ENCODE measurements at places on chromosomes 3 and 15.

- DNase-seq, result no peak
Observed at GRCh38 chr3:116179091-116179490, 266.2 kb downstream of the LSAMP start.

DNA sequence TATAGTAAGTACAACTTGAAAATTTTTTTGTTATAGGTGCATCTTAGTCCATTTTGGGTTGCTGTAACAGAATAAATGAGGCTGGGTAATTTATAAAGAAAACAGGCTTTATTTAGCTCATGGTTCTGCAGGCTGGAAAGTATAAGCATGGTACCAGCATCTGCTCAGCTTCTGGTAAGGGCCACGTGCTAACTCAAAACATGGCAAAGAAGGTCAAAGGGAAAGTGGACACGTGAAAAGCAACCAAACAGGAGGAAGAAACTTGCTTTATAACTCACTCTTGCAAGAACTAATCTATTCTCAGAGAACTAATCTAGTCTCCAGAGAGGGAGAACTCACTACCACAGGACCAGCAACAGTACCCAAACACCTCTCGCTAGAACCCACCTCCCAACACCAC is 9.1 kb downstream of the HDGFL3 start:
- no peak for DNase-seq

- DNase-seq, result no peak
Observed at GRCh38 chr3:49867400-49867799, 2.3 kb downstream of the CAMKV start.

GRCh38 chr15:77721963-77722362 is 89.3 kb upstream of the LINGO1 start:
- DNase-seq, result no peak

DNA sequence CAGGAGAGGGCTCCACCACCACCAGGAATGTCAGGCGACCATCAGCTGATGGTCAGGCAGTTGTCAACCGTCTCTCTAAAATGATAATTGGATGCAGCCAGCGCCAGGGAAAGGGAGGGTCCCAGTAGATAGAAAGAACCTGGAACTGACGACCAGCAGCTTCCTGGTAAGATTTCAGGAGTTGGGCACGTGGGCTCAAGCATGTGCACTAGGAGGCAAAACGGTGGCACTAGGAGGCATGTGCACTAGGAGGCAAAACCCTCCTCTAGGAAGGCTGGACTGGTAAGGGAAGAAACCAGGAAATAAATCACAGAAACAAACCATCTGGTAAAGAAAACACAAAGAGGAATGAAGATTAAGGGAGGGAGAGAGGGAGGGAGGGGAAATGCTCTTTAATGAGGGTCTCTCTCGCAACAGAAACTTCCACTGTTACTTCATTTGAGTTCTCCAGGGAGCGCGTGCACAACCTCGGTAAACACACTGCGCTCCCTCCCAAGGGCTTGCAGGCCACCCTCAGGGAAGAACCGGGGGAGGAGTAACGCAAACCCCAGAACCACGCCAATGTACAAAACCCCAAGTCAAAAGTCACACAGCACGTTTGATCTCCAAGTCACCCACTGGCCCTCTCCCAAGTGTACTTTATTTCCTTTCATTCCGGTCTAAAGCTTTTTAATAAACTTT is 116.7 kb downstream of the XXYLT1 start:
- no peak for DNase-seq

DNA sequence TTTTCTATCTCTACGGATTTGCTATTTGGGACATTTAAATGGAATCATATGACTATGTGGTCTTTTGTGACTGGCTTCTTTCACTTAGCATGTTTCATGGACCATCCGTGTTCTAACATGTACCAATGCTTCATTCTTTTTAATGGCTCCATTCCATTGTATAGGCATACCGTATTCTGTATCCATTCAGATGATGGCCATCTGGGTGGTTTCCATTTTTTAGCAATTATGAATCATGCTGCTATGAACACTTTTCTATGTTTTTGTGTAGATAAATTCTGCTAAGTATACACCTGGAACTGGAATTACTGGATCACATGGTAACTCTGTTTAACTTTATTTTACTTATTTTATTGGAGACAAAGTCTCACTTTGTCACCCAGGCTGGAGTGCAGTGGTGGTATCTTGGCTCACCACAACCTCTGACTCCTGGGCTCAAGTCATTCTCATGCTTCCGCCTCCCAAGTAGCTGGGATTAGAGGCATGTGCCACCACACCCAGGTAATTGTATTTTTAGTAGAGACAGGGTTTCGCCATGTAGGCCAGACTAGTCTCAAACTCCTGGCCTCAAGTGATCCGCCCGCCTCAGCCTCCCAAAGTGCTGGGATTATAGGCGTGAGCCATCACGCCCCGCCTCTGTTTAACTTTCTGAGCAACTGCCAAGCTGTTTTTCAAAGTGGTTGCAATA is 13.4 kb downstream of the UBP1 start:
- no peak for DNase-seq

GRCh38 chr3:184332370-184333090 is 4.9 kb upstream of the FAM131A start:
- DNase-seq, result no peak

DNA sequence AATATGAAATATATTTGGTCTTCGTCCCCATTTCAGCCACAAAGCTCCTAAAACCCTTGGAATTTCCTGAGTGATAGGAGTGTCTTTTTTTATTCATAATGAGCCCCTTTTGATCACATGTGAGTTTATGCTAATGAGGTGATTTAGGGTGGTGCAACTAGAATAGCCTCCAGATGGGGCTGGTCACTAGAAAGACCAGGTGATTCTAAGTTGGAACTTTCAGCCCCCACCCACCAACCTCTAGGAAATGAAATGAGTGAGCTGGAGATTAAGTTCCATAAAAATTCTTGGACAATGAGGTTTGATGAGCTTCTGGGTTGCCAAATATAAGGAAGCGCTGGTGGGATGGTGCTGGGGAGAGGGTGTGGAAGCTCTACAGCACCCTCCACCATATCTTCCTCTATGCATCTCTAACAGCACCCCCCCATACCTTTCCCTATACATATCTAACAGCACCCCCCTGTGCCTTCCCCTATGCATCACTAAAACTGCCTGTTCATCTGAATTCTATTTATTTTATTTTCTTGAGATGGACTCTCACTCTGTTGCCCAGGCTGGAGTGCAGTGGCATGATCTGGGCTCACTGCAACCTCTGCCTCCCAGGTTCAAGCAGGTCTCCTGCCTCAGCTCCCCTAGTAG is 2.1 kb upstream of the SMCO1 start:
- DNase-seq, result no peak

DNA sequence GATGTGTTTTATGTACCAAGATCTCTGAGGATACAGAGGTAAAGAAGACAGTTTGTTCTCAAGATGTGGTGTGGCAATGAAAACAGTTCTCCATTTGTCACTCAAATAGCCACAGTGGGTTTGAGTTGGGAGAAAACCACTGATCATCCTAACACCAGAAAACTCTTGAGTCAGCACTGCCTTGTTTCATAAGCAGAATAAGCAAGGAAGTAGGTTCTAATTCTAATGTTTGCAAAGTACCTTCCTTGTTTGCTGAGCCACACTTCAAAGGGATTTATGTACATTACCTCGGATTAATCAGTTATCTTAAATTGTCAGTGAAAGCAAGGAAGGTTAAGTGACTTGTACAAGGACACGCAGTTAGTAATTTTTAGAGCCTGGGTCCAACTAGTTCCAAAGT is 107.8 kb upstream of the BOC start:
- no peak for DNase-seq

GRCh38 chr3:186534113-186534669 is 10.0 kb downstream of the CRYGS start:
- DNase-seq, result no peak

DNA sequence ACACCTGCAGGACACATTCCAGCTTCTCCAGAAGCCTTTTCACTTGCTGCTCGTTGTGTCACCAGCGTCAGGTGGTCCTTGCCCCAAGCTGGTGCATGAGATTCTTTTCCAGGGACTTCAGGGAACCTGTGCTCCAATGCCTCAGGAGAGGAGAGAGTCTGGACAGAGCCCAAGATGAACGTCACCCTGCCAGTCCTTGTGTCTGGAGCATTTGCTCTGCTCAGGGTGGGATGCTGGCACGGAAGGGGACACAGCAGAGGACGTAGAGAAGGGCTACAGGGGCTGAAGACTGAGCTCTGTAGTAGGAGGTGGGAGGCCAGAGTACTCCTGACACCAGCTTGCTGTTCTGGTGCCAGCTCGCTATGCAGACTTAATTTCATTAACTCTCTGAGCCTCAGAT is 262.1 kb downstream of the XXYLT1 start:
- no peak for DNase-seq

DNA sequence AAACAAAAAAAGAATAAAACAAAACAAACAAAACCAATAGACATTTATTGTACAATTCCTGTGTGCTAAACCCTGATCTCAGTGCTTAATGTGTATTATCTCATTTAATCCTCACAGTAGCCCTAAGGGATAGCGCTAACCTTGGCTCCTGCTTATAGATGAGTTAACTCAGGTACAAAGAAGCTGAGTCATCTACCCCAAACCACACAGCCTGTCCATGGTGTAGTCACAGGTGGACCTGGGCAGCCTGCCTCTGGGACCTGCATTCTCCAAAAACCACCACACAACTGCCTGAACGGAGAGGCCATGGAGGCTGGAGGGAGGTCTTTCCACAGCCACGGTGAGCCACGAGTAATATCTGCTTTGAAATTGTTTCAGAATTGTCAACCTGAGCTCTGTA is 5.5 kb upstream of the CLN6 start:
- DNase-seq, result no peak

GRCh38 chr3:14522768-14523167 is 17.4 kb downstream of the GRIP2 start:
- DNase-seq, result no peak

GRCh38 chr3:108131475-108132134 is 40.8 kb upstream of the CD47 start:
- no peak for DNase-seq

DNA sequence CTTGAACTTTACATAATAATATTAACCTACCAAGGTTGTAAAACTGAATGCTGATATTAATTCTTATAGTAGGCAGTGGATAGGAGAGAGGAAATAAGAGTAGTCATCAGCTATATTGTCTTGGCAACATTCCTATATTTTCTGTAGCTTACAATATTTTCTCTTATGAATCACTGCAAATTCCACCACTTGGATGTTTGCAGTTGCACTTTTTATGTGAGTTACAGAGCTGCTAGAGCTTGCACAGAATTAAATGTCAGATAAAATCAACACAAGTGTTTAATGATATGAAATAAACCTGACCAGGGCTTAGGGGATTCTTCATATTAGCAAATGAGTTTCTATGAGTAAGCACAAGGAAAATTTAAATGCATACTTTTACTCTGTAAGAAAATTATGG is 1710.1 kb downstream of the SI start:
- no peak for DNase-seq

DNA sequence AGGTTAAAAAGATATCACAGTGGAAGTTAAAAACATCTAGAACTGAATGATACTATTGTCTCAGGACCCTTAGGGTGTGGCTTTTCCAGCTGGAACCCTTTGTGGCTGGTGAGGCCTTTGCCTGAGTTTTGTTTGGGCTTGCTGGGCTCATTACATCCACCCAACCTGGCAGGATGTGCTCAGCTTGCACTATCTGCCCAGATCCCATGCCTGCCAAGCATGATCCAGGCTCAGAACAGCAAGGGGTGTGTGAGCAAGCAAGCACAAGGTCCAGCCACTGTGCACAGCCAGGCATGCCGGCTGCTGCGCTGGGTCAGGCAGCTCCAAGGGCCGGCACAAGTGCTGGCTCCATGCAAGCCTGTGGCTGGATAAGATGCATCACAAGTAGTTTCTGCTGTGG is 512.7 kb upstream of the CDIN1 start:
- no peak for DNase-seq

- DNase-seq, result no peak
Observed at GRCh38 chr3:42544492-42545283, 37.1 kb downstream of the SEC22C start.

DNA sequence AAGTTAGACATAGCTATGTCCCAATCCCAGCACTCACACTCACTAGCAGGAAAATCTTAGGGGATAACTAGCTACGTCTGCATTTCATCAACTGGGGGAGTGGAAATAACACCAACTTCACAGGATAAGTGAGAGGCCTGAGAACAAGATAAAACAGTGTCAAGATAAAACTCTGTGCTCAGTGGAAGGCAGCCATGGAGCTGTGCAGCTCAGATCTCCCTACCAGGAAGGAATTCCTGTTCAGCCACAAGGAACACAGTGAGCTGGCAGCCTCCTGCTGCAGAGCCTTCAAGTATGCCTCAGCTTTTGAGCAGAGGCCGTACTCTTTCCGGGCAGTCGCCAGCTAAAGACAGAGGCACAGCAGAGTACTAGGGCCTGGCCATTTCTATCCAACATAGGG is 115.8 kb upstream of the TOPAZ1 start:
- DNase-seq, result no peak
